ENCODE measurements at places on chromosomes 11 and 22. TPM values are rescaled to one million over a fixed set of nuclear protein-coding genes. Genes with fewer than 3 reads are reported as not detected.

GAS2 gene
- total RNA-seq = 18.9 TPM

KRTAP5-10 gene
- 1.5 TPM for total RNA-seq

TNNT3 gene
- total RNA-seq = 428 TPM

HORMAD2 gene
- not detected for total RNA-seq

YPEL1 gene
- 5.8 TPM for total RNA-seq

All from skin of body (tissue), 3 donors.